ENCODE measurements at places on chromosomes 6 and 20. TPM values are rescaled to one million over a fixed set of nuclear protein-coding genes. Genes with fewer than 3 reads are reported as not detected.

DNA sequence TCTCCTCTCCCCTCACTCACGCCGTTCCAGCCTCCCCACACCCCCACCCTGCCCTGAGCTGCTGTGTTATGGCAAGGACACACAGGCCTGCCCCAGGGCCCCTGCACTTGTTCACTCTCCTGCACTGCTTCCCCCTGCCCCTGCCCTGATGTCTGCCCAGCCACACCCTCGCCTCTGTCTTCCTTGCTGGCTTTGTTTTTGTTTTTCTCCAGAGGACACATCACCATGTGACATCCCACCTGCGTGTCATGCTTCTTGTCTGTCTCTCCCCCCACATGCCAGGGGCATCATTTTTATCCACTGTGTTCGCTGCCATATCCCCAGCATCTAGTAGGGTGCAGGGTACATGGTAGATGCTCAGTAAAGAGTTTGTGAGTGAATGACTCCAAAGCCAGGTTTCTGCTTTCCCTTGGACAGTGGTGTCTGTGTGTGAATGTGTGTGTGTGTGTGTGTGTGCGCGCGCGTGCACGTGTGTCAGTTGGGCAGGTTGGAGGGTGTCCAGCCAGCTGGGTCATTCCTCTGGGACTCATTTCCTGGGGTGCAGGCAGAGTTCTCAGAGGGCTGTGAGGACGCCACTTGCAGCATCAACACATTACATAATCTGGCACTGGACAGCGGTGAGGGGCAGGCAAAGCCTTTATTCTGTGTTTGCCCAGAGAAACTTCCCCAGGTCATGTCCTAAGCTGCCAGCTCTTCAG lies 60.6 kb downstream of the STK35 start:
- DNase-seq = no peak

DNA sequence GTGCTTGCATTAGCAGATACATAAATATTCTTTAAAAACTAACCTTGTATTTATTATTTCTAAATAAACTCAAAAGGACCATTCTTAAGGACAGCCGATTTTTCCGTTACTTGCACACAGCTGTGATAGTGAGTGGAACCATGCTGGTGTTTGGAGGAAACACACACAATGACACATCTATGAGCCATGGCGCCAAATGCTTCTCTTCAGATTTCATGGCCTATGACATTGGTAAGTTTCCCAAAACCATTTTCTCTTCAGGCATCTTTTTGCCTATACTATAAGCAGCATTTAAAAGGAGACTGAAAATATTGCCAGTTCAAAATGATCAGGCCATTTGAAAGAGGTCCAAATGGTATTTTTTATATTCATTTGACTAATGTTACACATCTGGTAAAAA lies 92.3 kb downstream of the ATRN start:
- DNase-seq = no peak

GRCh38 chr6:147961481-147962141 lies 381.0 kb upstream of the SASH1 start:
- no peak for DNase-seq

DNA sequence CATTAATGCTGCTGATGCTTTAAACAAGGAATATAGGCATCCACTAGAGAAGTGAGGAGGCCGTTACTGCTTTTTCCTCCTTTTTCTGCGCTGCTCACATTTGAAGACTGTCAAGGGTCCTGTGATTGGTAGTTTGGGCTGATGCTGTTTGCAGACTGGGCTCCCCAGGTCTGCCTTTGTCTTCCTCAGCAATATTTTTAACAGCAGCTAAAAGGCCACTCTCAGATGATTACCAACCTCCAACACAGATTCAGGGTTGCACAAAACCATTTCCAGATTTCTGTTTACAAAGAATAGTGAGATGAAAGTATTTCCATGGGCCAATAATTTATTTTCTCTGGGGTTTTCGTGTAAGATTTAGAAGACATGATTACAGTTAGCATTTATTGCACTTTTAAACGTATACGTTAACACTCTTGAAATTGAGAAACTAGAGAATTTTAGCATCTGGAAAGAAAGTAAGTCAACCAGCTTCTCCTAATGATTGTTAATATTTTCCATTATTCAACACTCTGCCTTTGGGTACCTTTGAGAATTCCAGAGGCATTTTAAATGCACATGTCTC lies 475.3 kb upstream of the SOX4 start:
- no peak for DNase-seq

DNA sequence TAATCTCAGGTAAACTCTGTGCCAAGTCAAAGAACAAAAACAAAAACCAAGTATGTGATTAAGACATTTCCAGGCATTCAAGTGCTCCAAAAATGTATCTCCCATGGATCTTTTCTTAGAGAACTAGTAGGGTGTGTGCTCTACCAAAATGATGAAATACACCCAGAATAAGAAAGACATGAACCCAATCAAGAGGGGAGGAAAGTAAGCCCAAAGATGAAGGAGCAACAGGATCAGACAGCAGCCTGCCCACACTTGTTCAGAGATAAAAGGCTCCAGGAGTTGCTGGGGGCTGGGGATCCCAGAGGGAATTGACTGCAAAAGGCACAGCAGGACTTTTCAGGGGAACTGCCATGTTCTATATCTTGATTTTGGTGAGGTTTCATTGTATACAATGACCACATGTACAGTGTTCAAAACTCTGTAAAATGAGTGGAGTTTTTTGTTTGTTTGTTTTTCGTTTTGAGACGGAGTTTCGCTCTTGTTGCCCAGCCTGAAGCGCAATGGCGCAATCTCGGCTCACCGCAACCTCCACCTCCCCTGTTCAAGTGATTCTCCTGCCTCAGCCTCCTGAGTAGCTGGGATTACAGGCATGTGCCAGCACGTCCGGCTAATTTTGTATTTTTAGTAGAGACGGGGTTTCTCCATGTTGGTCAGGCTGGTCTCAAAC lies 24.4 kb downstream of the GCM1 start:
- no peak for DNase-seq

- DNase-seq = no peak
Measured at GRCh38 chr6:125793280-125793679, 2.5 kb downstream of the NCOA7 start.

DNA sequence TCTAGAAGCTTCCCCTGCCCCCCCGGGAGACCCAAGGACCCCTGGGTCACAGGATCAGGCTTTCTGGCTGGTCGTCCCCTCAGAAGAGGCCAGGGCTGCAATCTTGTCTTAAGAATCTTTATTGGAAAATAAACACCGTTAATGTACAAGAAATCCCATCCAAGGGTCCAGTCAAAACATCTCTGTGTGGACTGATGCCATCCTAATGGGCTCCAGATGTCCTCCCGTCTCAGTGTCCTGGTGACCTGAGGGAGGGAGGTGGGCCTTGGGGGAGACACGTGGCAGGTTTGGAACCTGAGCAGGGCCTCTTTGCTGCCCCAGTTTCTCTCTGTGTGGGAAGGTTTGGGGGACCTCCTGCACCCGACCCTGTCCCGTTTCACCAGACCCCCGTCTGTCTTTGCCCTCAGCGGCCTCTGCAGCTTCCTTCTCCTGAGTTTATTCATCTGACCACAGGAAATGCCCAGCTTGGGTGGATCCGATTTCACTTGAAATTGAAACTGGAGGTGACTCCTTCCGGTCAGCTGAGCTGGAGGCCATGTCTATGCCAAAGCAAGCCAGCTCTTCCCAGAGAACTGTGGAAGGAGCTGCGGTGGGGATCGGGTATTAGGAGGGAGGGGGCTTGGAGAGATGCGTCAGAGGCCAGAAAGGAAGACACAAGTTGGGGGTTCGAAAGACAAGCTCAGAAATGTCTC lies 75.1 kb downstream of the SLC2A10 start:
- no peak for DNase-seq

DNA sequence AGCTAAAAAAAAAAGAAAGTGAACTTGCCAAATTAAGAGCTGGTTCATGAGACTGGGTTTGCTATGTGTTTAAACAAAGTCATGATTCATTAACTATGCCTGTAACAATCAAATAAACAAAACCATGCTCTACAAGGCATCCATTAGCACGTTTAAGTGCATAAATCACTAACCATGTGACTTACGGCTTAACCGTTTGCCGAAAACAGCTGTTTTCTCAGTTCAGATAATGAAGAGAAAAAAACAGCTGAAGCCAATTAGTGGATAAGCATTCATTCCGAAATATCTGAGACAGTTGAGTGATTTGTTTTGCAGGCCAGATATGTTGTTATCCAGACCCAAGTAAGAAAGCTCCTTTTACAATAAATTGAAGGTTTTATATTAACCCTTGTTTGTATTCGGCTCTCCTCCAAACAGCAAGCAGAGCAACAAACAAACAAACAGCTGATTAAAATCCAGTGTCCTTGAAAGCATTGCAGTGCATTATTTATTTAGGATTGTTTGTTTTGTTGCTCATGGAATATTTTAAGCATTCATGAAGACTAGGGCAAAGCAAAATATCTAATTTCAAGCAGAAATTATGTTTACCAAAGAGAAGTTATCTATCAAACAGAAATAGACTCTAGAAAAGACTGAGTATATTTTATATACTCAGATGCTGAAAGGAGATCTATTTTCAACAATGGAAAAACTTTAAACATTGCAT lies 343.5 kb downstream of the RFPL4B start:
- DNase-seq = no peak

GRCh38 chr6:69289689-69290495 lies 506.9 kb downstream of the LMBRD1 start:
- no peak for DNase-seq

GRCh38 chr20:49385465-49385864 lies 97.0 kb downstream of the KCNB1 start:
- DNase-seq = no peak

GRCh38 chr6:3825851-3826581 lies 23.2 kb upstream of the FAM50B start:
- no peak for DNase-seq

DNA sequence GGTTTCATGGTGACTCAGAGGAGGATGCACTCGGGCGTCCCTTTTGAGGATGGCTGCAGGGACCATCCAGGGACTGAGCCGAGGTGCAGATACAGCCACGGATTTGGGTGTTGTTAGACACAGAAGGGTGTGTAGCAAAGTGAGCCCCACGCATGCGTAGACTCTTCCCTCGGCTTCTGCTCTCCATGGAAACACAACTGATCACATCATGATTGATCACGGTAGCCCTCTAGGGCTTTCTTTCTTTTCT lies 606 bp upstream of the ULBP1 start:
- peak; percentile 41 for DNase-seq

GRCh38 chr6:795046-795685 lies 102.2 kb upstream of the EXOC2 start:
- DNase-seq = no peak

GRCh38 chr6:148146717-148147462 lies 195.7 kb upstream of the SASH1 start:
- no peak for DNase-seq

GRCh38 chr20:53958260-53958659 lies 112.1 kb downstream of the BCAS1 start:
- no peak for DNase-seq

GRCh38 chr6:40894962-40895799 lies 143.8 kb downstream of the UNC5CL start:
- peak; percentile 46 for DNase-seq

GRCh38 chr6:106974999-106975737 lies 639 bp upstream of the CD24 start:
- peak; percentile 58 for DNase-seq

DNA sequence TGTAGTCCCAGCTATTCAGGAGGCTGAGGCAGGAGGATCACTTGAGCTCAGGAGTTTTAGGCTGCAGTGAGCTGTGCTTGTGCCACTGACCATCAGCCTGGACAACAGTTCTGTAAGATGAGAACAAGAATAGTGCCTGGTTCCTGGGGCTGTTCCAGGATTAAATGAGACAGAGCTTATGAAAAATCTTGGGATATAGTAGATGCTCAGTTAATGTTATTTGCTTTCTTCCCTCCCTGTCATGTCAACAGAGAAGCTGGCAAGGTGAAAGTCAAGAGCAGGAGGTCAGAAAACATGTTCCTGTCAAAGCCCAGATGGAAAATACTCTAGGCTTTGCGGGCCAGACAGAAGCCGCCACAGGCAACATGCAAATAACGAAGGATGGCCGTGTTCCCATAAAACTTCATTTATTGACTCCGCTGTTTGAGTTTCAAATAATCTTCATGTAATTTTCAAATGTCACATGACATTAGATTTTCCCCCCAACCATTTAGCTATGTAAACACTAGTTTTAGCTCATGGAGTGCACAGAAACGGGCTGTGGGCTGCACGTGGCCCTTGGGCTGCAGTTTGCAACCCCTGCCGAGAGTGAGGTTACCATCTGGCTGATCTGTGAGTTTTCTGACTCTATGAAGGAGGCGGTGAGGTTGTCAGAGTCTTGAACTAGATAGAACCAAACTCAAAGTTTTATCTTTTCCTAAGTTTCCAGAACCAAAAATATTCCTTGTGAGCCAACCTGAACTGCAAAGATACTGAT lies 63.4 kb upstream of the PMEPA1 start:
- DNase-seq = no peak

GRCh38 chr6:139927236-139927635 lies 552.8 kb upstream of the CITED2 start:
- DNase-seq = no peak

DNA sequence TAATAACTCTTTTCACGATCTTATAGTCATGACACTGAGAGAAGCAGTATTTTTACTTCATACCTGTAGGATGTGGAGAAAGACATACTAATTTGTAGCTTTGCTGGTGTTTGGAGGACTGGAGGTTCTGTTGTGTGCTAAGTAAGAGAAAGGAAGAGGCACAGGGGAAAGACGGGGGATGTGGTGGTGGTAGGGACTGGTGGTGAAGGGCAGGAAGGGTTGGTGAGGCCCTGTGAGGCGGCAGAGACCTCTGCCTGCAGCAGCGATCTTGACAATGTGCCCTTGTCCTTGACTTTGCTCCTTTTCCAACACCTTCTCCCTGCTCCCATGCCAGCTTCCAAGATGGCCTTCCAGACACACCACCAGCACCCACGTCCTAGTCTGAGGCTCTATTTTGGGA lies 32.6 kb upstream of the MPC1 start:
- no peak for DNase-seq

LPA gene
- total RNA-seq = 0.43 TPM

BAK1 gene
- total RNA-seq = 29.9 TPM

AGPAT4 gene
- total RNA-seq = 37.6 TPM

ELOVL5 gene
- 153 TPM for total RNA-seq

RWDD2A gene
- 5.1 TPM for total RNA-seq

MOXD1 gene
- 83.6 TPM for total RNA-seq

PPP1R14C gene
- 7.3 TPM for total RNA-seq

BCL2L1 gene
- 74.3 TPM for total RNA-seq

CAP2 gene
- 24.3 TPM for total RNA-seq

SLC35F1 gene
- 41.4 TPM for total RNA-seq

PRL gene
- total RNA-seq = not detected

MYL9 gene
- 19.7 TPM for total RNA-seq

SLC25A27 gene
- 8.4 TPM for total RNA-seq

STXBP5 gene
- total RNA-seq = 10.7 TPM
